ENCODE measurements at places on chromosomes 1 and 21.
A peak's percentile ranks its signal among the peaks of the same experiment; 100 is the strongest.

- no peak for DNase-seq
Observed at GRCh38 chr1:245657371-245657770, 502.6 kb downstream of the KIF26B start.

DNA sequence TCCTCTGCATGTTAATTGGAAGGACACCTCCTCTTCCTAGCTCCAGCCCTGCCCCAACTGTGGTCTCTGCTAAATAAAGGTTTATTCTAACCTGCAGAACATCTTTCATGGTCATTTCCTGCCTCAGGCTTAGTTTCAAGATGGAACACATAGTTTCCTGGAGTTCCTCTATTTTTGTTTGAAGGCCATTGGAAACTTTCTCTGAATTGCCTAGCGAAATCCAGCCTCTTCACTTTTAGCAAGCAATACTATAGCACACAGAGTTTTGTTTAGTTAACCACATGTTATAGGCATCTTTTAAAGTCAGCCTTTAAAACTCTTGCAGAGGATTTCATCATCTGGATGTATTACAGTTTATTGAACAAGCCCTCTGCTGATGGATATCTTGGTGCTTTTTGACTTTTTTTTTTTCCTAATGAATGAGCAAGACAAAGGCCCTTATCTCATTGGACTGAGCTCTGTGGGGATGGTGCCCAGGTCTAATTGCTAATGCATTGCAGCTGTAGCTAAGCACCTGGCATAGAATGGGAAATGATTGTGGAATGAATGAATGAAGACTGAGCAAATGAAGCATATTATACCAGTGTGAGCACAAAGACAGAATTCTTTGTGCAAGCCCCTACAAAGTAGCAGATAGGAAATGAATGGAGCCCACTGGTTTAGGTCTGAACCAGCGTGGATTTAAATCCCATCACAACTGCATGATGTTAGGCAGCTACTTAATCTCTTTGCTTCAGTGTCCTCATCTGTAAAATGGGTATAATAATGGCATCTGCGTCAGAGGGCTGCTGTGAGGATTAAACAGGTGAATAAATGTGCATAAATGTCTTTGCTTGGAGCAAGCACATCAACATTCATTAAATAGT, 641 bp upstream of the CFAP107 start:
- no peak for DNase-seq

DNA sequence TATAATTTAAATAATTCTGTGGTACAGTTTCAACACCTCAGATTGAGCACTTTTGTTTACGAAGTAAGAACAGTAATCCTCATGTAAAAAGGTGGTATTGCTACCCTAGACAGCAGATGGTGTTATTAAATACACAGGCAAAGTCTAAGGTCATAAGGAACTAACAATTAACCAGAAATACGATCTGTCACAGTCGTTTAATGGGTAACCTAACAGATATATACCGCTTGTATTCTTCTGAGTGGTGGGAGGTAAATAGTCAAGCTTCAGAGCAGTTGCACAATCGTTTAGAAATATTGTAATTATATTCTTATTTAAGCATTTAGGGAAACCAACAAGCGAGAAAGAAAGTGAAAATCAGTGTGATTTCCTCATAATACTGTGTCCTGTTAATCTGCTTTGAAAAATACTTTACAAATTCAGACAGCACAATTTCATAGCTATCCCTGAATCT, 9.8 kb upstream of the IRF2BP2 start:
- DNase-seq = no peak

- peak; percentile 9 for DNase-seq
Observed at GRCh38 chr1:9909234-9910046, 629 bp downstream of the CTNNBIP1 start.

GRCh38 chr1:54370287-54370989, 35.8 kb downstream of the SSBP3 start:
- DNase-seq = no peak

DNA sequence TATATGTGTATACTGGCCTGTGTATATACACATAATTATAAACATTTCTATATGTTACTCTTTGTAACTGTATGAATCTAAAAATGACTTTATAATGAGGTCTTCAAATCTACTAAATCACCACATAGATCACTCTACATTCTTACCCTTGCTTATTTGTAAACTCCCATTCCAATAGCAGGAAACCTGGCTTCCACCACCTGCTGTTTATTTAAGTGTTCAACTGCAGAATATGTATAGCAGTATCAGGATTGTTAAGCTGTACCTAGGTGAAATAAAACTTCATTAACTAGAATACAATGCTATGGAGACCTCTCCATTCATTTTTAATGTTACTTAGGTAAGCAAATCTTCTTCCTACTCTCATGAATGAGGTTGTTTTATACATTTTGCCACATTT, 1351.1 kb upstream of the B3GALT2 start:
- DNase-seq = no peak

GRCh38 chr1:156117414-156118176, 3.1 kb downstream of the LMNA start:
- DNase-seq = no peak

DNA sequence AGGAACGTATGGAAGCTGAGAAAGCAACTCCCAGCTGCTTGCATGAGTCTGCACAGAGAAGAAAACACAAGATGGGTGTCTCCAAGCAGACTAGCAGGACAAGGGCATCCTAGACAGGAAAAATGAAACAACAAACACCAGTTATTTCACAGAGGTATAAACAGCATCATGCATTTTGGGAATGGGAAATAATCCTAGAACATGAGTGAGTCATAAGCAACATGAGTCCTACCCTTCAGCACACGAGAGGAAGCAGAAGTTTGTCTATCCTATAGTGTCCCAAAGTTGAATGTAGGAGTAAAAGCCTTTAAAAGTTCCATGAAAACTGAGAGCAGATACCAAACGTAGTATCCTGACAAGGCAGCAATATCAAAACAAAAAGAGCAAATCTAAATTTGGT, 11.3 kb upstream of the FRRS1 start:
- no peak for DNase-seq

DNA sequence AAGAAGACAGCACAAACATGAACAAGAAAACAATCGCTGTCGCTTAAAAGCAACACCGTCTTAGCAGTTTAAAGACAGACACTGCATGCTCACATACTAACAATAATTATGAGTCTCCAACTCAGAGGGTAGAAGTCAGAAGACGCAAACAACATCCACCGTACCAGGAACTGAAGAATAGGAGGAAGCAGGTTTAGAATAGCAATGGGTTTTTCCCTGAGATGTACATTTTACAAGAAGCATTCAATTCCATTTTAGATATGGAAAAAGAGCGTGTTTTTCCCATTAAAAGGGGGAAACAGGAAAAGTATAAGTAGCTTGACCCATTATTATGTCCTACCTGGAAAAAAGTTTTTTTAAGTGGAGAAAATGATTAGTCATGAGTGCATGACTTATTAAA, 34.5 kb upstream of the KCNE1 start:
- no peak for DNase-seq

GRCh38 chr1:31626223-31627207, 9.0 kb downstream of the HCRTR1 start:
- DNase-seq = no peak

- no peak for DNase-seq
Observed at GRCh38 chr1:27572679-27573426, 31.1 kb downstream of the AHDC1 start.

GRCh38 chr21:46674430-46675007, 39.0 kb downstream of the PRMT2 start:
- no peak for DNase-seq

- DNase-seq = no peak
Observed at GRCh38 chr1:8082945-8083344, 56.8 kb upstream of the ERRFI1 start.

GRCh38 chr1:225972344-225973152, 26.6 kb downstream of the SDE2 start:
- no peak for DNase-seq

DNA sequence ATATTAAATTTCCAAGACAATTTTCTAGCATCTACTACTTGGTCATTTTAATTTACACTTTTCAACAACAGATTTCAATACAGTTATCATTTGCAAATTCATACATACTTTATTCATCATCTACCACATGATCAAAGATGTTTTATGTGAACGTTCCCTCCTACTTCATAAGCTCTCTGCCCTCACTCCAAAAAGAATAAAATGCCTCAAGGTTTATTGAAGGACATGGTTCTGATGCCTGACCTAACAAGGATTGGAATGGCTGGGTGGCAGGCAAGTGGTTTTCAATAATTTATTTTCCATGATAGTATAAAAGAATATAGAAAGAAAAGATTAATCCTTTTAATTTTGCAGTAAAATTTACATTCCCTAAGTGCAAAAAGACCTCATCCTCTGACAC, 5.4 kb downstream of the CDKN2C start:
- no peak for DNase-seq

GRCh38 chr1:61605607-61606321, 119.2 kb downstream of the TM2D1 start:
- DNase-seq = no peak
